ENCODE measurements at places on chromosomes 4 and X. TPM values are rescaled to one million over a fixed set of nuclear protein-coding genes. Genes with fewer than 3 reads are reported as not detected.

ACE2 gene
- not detected for total RNA-seq

SRPX gene
- total RNA-seq: not detected

DOCK11 gene
- total RNA-seq: 46.5 TPM

SPP1 gene
- not detected for total RNA-seq

RAB41 gene
- not detected for total RNA-seq

HAND2 gene
- total RNA-seq: not detected

CLIC2 gene
- 0.27 TPM for total RNA-seq

NDUFC1 gene
- total RNA-seq: 52.7 TPM

TAF9B gene
- 20.8 TPM for total RNA-seq

UNC5C gene
- total RNA-seq: not detected

ODAPH gene
- total RNA-seq: not detected

FAM236B gene
- not detected for total RNA-seq

SMIM10 gene
- total RNA-seq: 1.2 TPM

HSFX2 gene
- not detected for total RNA-seq

LANCL3 gene
- 0.38 TPM for total RNA-seq

ZNF185 gene
- 0.95 TPM for total RNA-seq

PQBP1 gene
- total RNA-seq: 96.1 TPM

GUCY1B1 gene
- total RNA-seq: 0.29 TPM

GLUD2 gene
- 1.4 TPM for total RNA-seq

AGTR2 gene
- total RNA-seq: not detected

Measured in activated CD8-positive, alpha-beta memory T cell treated with anti-CD3 and anti-CD28 coated beads for 36 hours (primary cell).